NCI-H82 (cell line): ENCODE measurements at places on chromosomes 16 and 17.
A peak's percentile ranks its signal among the peaks of the same experiment; 100 is the strongest.

- peak; percentile 66 for DNase-seq
Observed at GRCh38 chr16:75621170-75621477, 2.0 kb downstream of the ADAT1 start.

DNA sequence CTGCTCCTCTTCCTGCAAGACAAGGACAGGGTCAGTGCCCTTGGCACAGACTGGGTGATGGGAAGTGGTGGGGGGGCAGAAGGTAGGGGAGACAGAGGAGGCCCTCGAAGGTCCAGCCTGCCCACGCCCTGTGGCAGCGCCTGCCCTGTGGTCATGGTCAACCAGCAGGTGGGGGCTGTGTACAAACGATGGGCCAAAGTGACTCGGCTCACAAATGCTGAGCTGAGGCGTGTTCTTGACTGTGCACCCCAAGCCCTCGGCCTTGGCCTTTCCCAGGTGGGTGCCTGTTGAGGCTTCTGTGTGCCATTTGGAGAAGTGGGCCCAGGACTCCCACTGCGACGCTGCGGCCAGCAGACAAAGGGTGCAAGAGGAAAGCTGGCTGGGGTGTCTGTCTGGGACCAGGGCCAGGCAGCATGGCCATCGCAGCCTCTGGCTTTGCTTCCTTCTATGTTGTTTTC, 22.6 kb downstream of the MXRA7 start:
- DNase-seq: no peak

DNA sequence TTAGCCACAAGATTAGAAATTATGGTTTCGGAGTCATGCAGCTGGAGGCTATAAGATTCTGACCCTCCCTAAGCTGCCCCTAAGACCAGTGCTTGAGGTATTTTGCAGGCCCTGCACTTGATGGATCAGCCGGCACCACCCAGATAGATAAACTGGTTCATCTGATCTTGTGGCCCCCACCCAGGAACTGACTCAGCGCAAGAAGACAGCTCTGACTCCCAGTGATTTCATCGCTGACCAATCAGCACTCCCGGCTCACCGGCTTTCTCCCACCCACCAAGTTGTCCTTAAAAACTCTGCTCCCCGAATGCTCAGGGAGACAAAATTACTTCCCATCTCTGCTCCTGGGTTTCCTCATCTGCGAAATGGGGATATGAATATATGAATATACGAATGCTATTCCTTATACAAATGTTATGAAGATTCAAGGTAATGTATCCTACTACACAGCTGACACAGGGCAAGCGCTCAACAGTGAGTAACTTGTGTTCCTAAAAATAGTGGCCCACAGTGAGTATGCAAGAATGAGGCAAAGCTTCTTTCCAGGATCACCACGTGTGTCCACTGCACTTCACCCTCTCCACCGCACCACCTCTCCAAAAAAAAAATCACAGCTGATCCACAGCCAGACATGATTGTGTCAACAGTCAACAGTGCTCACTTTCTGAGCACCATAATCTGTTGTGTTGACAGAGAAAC, 33.3 kb upstream of the C16orf82 start:
- DNase-seq: no peak

- DNase-seq: peak; percentile 19
Observed at GRCh38 chr16:77922228-77922754, 100.1 kb upstream of the CLEC3A start.

GRCh38 chr17:20032636-20033035, 23.5 kb downstream of the SPECC1 start:
- DNase-seq: no peak

GRCh38 chr17:19744922-19745757, 3.0 kb downstream of the ALDH3A1 start:
- DNase-seq: peak; percentile 85

GRCh38 chr16:1101133-1101532, 5.1 kb upstream of the C1QTNF8 start:
- no peak for DNase-seq

GRCh38 chr16:22007509-22008214, at the start of gene MOSMO:
Gene MOSMO, plus strand, starts transcription at chr16:22008111. Its CDS starts 191 bp downstream, at chr16:22008302.
- peak; percentile 64 for DNase-seq

- DNase-seq: no peak
Observed at GRCh38 chr17:59427425-59427921, 96.0 kb downstream of the YPEL2 start.

- peak; percentile 65 for DNase-seq
Observed at GRCh38 chr17:2264067-2264860, 39.3 kb downstream of the SMG6 start.

GRCh38 chr16:61382435-61382834, 653.8 kb downstream of the CDH8 start:
- no peak for DNase-seq

- no peak for DNase-seq
Observed at GRCh38 chr17:7016418-7016817, 4.0 kb downstream of the RNASEK start.

- DNase-seq: no peak
Observed at GRCh38 chr17:40298726-40299125, 10.3 kb upstream of the RARA start.

DNA sequence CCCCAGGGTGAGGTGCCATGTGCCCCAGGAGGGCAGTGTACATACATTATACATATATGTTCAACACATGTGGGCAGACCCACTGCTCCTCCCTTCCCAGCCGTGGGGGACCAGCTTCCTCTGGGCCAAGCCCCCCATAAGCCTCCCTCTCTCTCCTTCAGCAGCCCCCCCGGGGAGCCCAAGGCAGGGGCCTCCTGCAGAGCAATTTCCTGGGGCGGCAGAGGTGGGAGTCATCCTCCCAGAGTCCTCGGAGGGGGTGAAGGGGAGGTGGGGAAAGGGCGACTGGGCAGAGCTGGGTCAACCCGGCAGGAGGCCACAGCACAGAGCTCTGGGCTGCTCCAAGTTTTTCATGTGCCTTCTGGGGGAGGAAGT, 235.1 kb downstream of the ZNF423 start:
- no peak for DNase-seq

- no peak for DNase-seq
Observed at GRCh38 chr17:78862073-78863023, 21.7 kb upstream of the USP36 start.

GRCh38 chr16:14378689-14379467, 251.2 kb downstream of the PARN start:
- no peak for DNase-seq

- no peak for DNase-seq
Observed at GRCh38 chr17:54124456-54124855, 301.7 kb downstream of the KIF2B start.

DNA sequence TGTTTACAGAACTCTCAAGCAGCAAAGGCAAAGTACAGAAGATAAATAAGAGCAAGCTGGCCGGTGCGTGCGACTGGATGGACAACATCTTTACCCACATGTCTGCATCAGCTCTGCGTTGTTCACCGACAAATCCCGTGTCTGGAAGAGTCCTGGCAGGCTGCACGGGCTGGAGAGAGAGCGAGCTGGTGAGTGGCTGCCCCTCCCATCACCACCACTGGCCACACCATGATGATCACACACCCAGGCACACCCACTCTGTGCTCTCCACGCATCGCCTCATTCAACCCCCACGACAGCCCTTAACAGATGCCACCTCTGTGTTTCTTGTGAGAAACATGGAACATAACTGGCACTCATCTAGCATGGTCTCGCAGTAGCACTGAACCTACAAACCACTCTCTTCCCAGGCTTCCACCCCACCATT, 59.2 kb downstream of the ANKRD11 start:
- DNase-seq: no peak

GRCh38 chr17:49630113-49630900, 47.6 kb downstream of the SPOP start:
- no peak for DNase-seq

DNA sequence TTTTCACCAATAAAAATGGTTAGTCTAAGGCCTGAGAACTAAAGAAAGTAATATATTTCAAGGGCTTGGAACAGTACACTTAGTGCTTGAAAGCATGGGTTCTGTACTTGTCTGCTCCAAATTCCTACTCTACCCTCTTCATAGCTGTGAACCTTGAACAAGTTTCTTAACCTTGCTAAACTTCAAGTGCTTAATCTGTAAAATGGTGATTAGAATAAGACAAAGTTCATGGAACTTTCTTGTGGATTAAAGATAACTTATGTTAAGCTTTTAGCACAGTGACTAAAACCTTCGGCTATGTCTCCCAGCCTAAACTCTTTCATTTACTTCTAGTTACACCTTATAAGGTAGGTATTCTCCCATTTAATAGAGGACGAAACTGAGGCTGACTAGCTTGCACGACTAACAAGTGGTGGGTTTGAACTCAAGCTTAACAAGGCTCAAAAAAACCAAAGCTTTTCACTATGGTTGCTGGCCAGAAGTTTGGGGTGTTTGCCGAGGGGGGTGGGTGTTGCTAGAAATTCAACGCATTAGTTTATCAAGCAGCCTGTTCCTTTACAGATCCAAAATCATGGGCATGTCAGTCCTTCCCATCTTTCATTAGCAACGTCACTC, 28.8 kb downstream of the CDRT4 start:
- DNase-seq: no peak

DNA sequence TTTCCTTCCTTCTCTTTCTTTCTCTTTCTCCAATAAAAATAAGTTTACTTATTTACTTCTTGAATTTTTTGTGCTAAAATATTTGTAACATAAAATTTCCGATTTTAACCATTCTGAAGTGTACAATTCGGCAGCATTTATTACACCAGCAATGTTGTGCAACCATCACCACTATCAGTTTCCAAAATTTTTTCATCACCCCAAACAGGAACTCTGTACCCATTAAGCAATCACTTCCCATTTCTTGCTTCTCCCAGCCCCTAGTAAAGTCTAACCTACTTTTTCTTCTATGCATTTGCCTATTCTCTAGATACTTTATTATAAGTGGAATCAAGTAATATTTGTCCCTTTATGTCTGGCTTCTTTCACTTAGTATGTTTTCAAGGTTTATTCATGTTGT, 2.5 kb upstream of the HP start:
- DNase-seq: no peak

DNA sequence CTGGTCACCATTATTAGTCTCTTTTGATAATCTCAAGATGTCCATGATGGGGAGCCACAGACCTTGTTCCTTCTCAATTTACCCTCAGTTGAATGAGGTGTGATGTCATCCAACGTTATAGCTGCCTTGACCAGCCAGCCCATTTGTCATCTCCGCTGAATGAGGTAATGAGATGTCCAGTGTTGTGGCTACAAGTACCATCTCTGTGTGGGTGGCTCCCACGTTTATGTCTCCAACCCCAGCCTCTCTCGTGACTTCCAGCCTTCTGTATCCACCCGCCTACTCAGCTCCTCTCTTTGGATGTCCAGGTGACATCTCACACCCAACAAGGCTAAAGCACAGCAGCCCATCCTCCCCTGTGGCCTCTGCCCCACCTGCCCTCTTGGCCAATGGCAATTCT, 18.2 kb downstream of the DNAH17 start:
- DNase-seq: no peak

GRCh38 chr17:20934288-20934687, 108.5 kb downstream of the USP22 start:
- no peak for DNase-seq

DNA sequence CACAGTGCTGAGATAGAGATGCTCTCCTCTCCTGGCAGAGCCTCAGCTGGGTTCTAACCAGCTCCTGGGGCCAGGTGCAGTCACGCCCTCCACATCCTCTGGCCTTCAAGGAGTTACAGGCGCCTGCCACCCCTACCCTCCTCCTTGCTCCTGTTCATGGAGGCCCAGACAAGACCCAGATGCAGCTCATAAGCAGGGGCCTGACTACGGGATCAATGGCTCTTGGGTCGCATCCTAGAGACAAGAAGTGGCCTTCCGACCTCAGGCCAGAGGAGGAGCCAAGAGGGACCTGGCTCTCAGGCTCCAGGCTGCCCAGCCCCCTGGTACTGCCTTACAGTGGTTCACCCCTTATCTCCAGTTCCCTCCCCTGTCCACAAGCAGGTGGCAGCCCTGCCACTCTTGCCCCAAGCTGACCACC, 23.0 kb downstream of the ARHGAP27 start:
- DNase-seq: no peak

- no peak for DNase-seq
Observed at GRCh38 chr17:53629188-53629587, 193.5 kb upstream of the KIF2B start.

- DNase-seq: no peak
Observed at GRCh38 chr16:12439399-12440227, 364.1 kb downstream of the CPPED1 start.

- no peak for DNase-seq
Observed at GRCh38 chr17:5120036-5120435, 4.2 kb downstream of the USP6 start.

GRCh38 chr16:58513874-58514273, 1.4 kb upstream of the SETD6 start:
- DNase-seq: no peak

GRCh38 chr16:27355610-27356009, 41.8 kb downstream of the IL4R start:
- DNase-seq: peak; percentile 17

DNA sequence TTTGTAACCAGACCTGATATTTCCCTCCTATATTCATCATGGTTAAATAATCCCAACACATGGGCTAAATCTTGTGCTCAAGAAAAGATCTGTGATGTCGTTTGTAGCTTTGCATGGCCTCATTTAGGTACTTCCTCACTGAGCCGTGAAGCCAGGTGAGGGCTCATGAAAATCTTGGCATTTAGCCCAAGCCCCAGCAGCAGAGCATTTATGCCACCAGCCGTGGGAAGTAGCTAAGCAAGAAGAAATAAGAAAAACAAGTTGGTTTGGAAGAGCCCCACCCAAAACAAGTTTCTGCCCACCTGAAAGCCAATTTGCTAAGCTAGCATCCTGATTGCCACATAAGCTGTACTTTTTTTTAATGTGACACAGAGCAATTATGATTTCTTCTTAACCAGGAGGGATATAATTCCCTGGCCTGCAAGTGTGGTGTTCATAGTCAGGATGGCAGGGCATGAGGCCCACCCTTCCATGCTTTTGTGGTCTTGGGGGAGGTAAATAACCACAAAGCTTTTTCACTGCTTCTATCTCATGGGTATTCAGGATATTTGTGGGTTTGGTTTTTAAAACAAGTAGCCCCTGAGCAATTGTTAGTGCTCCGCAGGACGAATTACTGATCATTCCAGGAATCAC, 10.5 kb downstream of the TMIGD1 start:
- DNase-seq: no peak

DNA sequence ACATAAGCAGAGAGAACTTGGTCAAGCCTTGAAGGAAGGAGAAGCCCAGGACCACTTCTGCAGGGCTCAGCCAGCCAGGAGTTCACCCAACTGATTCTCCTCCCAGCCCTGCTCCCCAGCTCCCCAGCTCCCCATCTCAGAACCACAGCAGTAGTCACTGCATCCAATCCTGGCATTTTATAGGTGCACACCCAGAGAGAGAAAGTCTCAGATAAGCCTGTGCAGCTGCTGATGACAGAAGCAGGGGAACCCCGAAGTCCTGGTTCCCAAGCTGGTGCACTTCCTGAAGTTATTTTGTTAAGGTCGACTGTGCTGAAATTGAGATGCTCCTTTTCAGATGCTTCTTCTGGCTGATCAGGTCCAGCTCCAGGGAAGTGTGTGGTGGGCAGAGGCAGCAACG, 6.6 kb downstream of the RNF112 start:
- DNase-seq: no peak

- peak; percentile 31 for DNase-seq
Observed at GRCh38 chr16:22633280-22633679, 122.6 kb downstream of the NPIPB5 start.

- no peak for DNase-seq
Observed at GRCh38 chr16:64174327-64174726, 947.5 kb downstream of the CDH11 start.

- DNase-seq: no peak
Observed at GRCh38 chr17:1374431-1375177, 25.4 kb downstream of the YWHAE start.

- DNase-seq: no peak
Observed at GRCh38 chr17:82247856-82248671, 19.2 kb downstream of the SLC16A3 start.

GRCh38 chr17:46139432-46140210, 53.6 kb downstream of the KANSL1 start:
- no peak for DNase-seq

GRCh38 chr17:75549246-75550138, 24.0 kb downstream of the LLGL2 start:
- no peak for DNase-seq
